Panc1 (cell line): ENCODE measurements at places on chromosomes 12 and 14. TPM values are rescaled to one million over a fixed set of nuclear protein-coding genes. Genes with fewer than 3 reads are reported as not detected.

The HCAR3 gene
- not detected for total RNA-seq

The IGFBP6 gene
- 4.7 TPM for total RNA-seq

The OR4E1 gene
- not detected for total RNA-seq

The MTHFD1 gene
- 141 TPM for total RNA-seq

The PLBD1 gene
- total RNA-seq, result 37.8 TPM

The CNIH1 gene
- total RNA-seq, result 83.7 TPM

The NPAS3 gene
- total RNA-seq, result 0.23 TPM

The PPP1R1A gene
- 0.23 TPM for total RNA-seq

The FAR2 gene
- 6.2 TPM for total RNA-seq

The KRT78 gene
- total RNA-seq, result not detected
